Fibroblast of upper back skin (primary cell): ENCODE measurements at places on chromosomes 1 and 21.

DNA sequence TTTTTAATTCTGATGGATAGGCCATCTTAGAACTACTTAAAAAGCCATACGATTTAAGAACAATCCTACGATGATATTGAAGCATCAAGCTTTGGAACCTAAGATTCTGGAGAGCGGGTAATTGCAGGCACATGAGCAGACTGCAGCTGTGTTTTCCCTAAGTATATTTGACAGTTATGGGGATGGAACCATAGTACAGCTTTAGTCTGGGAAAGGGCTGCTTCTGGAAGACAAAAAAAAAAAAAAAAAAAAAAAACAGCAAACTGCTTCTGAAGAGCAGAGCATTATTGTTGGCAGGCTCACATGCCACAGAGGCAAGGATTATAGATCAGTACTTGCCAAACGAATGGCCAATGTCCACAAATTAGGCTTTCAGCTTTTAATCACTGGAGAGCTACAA lies 1618.7 kb downstream of the AMY1C start:
- DNase-seq = no peak

DNA sequence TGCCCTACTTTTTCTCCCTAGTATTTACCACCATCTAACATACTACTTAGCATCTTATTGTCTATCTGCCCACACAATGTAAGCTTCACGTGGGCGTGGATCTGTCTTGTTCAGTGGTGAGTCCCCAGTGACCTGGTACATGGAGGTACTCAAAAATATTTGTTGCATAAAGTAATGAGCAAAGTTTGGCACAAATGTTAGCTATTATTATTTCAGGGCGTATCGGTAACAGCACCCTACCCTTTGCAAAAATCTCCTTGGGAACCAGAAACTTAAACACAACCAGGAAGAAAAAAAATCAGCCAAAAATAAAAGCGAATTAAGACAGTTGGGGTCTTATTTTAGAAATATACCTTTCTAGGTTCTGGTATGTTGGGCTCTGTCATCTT lies 454 bp upstream of the NENF start:
- no peak for DNase-seq

GRCh38 chr1:107359472-107360241 lies 218.8 kb downstream of the NTNG1 start:
- DNase-seq = no peak

- no peak for DNase-seq
Observed at GRCh38 chr1:38308780-38309179, 262.2 kb upstream of the POU3F1 start.

DNA sequence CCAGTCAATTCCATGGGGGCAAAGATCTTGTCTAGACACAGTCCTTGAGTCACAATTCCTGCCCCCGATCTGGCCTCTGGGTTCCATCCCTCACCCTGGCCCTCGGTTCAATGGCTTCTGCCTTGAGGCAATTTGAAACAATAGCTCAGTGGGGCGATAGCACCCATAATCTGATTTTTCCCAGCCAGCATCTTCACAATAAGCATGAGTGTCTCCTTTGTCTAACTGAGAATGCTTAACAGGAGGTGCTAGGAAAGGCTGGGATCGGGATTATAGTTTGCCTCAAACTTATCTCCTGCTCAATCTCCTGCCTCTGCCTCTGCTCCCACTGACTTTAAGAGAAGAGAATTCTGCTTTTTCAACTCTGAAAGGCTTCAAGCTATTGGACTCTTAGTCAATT lies 293.9 kb upstream of the PROX1 start:
- DNase-seq = no peak

GRCh38 chr1:157996433-157996832 lies 3.0 kb downstream of the KIRREL1 start:
- no peak for DNase-seq

DNA sequence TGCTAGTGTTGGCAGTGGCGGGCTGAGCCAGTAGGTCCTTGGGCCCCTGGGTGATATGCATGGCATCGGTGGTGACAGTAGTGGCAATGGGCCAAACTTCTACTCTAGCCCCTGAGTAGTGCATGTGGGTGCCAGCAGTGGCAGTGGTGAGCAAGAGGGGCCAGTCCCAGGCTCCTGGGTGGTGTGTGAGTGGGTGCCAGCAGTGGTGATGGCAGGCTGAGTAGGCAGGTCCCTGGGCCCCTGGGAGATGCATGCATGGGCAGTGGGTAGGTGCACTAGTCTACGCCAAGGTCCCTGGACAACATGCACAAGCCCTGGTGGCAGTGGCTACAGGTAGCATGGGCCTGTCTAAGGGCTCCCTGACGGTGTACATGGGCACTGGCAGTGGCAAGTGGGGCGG lies 24.6 kb upstream of the TTC22 start:
- DNase-seq = no peak

GRCh38 chr1:53919675-53920066 lies 25.7 kb downstream of the DIO1 start:
- peak; percentile 23 for DNase-seq

DNA sequence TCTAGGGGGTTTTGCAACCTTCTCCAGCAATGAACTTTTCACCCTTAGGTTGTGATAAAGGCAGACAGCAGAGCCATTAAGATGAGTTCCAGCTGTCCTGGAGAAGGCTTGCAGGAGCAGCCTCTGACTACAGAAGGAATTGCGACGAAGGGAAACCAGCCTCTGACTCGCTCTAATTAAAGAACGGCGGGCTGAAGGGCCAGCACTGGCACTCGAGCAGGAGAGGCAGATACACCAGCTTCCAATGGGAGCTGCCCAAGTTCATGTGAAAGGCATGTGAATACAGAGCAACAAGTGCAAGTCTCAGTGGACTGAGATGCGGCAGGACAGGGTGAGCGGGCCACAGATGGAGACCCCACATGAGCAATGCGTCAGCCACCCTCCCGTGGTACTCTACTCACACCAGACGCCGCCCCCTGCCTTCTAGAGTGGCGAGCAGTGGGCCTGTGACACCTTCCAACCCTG lies 15.7 kb downstream of the RCC2 start:
- DNase-seq = peak; percentile 46

- DNase-seq = peak; percentile 31
Observed at GRCh38 chr21:33441489-33442477, 38.0 kb downstream of the TMEM50B start.

- no peak for DNase-seq
Observed at GRCh38 chr1:112506306-112506705, 2.5 kb upstream of the WNT2B start.

DNA sequence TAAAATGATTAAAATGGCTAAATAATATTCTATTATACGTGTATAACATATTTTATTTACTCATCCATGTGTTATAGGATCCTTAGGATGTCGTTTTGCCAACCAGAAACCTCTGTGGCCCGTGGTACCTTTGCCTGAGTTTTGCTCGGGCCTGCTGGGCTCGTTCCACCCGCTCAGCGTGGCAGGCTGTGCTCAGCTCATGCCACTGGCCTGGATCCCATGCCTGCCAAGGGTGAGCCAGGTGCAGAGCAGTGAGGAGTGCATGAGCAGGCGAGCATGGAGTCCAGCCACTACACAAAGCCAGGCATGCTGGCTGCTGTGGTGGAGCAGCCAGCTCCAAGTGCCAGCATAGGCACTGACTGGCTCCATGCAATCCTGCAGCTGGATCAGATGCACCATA lies 417.2 kb downstream of the TTLL7 start:
- DNase-seq = no peak

DNA sequence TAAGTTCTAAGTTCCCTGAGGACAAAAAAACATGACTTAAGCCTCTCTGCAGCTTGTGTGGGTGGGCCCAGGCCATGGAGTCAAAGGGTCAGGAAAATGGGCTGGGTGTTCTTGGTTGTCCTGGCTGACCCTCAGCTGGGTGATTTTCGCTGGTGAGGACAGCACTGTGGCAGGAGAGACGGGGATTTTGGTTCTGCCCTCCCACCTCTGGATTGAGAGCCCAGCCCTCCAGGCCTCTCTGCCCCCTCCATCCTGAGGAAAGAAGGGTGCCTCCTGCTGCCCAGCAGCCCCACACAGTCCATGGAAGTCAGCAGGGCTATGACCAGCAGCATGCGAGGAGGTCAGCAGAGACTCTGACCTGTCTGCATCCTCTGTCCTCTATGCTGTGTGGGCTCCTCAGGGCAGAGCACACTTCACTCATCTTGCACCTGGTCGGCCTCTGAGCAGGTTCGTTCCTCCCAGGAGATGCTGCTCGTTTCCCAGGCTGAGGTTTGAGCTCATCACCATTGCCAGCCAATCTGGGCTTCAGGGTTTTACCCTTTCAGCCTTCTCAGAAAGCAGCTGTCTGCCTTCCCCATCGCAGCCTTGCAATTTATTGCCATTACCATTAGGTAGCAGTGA lies 26.5 kb downstream of the PHGDH start:
- DNase-seq = no peak

GRCh38 chr1:162165528-162165927 lies 96.0 kb downstream of the NOS1AP start:
- no peak for DNase-seq

DNA sequence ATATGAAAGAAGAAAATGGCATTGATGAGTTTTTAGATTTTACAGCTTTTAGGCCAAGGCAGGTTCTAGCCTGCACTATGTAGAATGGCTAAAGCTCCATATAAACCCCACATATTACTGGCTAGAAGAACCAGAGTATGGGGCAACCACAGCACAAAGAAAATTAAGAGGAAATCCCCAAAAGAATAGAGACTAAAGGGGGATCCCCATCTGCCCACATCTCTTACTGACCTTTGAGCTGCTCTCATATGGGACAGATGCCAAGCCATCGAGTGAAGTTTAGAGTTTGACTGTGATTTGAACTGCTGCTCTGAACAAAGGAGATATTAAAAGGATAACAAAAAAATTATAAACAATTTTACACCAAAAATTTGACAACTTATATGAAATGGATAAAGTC lies 102.2 kb upstream of the HAO2 start:
- DNase-seq = no peak

- DNase-seq = no peak
Observed at GRCh38 chr1:219173434-219173757, 282 bp upstream of the LYPLAL1 start.

DNA sequence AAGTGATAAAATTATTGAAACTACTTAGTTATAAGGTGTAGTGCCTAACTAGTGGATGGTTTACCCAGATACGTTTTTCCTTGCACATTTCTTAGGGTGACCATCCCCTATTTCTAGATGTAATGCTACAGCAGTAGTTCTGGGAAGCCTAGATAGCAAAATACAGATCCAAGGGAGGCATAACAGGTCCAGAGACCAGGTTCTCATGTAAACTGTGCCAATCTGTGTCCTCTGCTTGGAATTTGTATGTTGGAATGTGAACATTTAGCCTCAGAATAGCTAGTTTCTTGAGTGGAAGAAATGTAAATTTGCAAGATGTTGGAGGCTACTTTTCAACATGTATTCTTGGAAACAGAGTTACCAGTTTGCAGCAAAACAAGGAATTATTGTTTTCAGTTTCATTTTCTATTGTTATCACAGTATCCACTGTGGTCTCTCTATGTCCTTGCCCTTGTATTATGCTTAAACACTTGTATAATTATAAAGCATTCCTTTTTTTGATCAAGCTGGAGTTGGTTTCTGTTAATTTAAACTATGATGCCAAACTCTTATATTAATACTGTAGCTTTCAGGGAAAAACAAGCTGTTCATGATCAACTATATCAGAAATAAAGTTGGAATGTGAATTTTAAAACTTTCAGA lies 102.0 kb upstream of the BRINP3 start:
- DNase-seq = no peak

DNA sequence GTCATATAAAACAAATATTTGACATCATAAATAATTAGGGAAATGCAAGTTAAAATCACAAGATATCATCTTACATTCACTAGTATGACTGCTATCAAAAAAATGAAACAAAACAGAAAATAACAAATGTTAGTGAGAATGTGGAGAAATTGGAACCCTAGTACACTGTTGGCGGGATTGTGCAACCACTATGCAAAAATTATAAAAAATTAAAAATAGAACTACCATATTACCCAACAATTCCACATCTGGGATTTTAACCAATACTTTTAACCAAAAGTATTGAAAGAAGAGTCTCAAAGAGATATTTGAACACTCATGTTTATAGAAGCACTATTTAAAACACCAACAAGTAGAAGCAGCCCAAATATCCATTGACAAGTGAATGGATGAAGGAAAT lies 797.2 kb upstream of the ADAMTS5 start:
- no peak for DNase-seq

DNA sequence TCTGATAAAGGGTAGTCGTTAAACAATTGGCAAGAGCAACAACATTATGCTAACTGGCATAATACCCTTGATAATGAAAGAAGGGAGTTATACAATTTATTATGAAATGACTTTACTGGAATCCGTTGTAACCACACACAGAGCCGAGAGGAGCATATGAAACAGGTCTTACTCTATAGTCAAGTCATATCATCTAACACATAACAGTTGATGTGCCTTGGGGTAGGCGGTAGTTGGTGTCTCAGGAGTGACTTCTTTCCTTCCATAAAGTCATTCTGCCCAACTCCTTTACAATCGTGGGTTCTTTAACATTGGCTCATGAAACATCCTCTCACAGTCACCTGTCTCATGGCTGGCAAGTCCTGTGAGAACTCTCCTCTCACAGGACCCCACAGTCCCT lies 225.2 kb downstream of the LTN1 start:
- no peak for DNase-seq

- peak; percentile 17 for DNase-seq
Observed at GRCh38 chr1:71047635-71048607, at the start of gene PTGER3. Gene PTGER3, minus strand, starts transcription at chr1:71047816. Its CDS starts 239 bp downstream, at chr1:71047577.

- DNase-seq = no peak
Observed at GRCh38 chr1:38210021-38210894, 163.7 kb upstream of the POU3F1 start.

DNA sequence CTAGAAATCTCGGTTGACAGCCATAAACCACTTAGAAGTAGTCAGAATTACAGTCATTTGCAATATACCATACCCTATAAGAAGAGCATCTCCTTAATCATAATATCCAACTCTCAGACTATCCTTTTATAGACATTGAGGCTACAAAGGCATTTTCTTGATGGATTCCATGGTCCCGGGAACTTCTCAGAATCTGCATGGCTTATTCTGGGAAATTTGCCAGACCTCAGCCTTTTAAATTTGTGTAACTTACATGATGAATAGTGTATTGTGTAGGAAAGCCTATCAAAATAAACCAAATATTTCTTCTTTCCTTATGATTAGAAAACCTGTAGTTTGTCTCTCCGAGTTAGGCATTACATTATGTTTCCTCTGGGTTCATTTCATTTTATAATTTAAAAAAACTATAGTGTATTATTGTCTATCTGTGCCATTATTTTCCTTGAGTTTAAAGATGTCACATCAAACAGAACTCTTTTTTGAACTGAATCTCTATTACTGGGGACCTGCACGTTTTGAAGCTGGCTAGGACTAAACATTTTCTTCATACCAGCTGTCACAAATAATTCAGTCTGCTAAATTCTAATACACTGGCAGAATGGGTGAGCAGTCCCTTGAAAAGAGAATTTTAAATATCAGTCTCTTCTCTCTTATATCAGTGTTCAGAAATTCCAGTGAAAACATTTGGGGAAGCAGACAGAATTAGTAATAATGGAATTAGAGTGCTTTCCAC lies 102.9 kb downstream of the GABPA start:
- peak; percentile 98 for DNase-seq

GRCh38 chr1:92291372-92291999 lies 7.3 kb downstream of the GLMN start:
- peak; percentile 66 for DNase-seq

- peak; percentile 95 for DNase-seq
Observed at GRCh38 chr1:212470059-212470458, 37.3 kb downstream of the NENF start.
